ENCODE measurements at places on chromosomes 1 and 21.

GRCh38 chr1:168504064-168504837, 39.5 kb downstream of the XCL2 start:
- DNase-seq = no peak

GRCh38 chr21:43861706-43862105, 3.3 kb upstream of the AGPAT3 start:
- no peak for DNase-seq

DNA sequence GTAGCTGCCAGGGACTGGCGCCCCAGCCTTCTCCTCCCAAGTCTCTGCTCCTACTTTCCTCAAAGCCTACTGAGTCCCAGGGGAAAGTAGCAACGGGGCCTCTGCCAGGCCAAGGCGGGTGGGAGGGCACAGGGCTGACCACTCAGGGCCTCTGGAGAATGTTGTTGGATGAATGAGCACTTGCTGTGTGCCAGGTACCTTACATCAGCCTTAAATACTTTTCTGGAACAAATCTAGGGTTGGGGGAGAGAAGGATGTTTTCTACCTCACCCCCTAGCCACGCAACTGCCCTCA, 119.3 kb upstream of the ZBTB40 start:
- no peak for DNase-seq

- no peak for DNase-seq
These were observed 4.1 kb upstream of the AGTRAP start for GRCh38 chr1:11731691-11732283.

- DNase-seq = no peak
These were observed 1.2 kb downstream of the LMX1A start for GRCh38 chr1:165355139-165355976.

DNA sequence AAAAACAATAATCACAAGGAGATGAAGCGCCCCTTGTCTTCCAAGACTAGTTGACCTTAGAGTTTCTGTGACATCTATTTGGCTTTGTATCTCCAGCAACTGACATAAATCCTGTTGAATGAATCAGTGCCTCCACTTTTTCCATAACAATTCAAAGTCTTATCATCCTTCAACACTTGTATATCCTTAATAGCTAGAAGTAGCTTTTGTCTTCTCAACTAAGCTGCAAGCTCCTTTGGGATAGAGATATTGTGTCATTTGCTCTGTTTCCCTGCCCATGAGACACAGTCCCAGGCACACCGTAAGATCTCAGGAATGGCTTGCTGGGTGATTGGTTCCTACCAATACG, 5.7 kb downstream of the PIGR start:
- no peak for DNase-seq

- DNase-seq = no peak
These were observed 68.2 kb downstream of the LHX9 start for GRCh38 chr1:197985351-197985750.

GRCh38 chr1:18978706-18979105, 22.2 kb upstream of the IFFO2 start:
- DNase-seq = no peak

DNA sequence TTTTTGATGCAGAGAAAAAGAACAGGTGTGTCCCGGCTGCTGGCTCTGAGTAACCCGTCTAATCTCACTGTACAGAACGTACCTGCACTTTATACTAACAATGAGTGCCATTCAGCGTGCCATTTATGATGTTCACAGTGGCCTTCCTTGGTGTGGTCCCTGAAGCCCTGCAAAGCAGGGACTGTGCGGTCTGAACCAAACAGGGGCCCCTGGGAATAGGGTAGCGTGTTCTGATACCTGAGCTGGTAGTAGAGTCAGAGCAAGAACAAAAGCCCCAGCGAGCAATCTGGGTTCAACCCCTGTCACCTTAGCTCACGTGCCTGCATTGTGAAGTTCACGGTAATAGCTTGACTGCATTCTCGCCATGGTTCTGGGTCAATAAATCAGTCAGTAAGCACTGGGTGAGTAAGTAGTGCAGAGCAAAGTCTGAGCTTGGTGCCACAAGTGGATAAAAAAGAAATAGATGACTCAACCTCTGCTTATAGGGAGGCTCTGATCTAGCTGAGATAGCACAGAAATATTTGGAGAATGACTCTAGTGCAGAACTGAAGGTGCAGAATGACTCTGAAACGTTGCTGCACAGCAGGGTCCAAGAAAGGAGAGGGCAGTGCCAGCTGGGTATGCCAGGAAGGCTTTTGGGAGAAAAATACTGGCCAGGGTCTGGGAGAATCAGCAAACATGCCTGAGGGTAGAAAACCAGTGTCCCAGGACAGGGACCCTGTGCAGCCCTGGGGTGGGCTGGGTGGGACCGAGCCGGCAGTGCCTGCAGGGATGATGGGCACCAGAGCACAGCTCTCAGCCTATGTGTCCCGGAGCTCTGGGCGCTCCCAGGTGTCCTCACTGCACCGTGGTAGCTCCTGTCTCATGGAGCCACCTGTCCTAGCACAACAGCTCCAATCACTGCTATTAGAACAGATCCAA, 125.9 kb downstream of the RHOU start:
- no peak for DNase-seq

GRCh38 chr1:171850651-171851350, 9.5 kb downstream of the DNM3 start:
- no peak for DNase-seq

DNA sequence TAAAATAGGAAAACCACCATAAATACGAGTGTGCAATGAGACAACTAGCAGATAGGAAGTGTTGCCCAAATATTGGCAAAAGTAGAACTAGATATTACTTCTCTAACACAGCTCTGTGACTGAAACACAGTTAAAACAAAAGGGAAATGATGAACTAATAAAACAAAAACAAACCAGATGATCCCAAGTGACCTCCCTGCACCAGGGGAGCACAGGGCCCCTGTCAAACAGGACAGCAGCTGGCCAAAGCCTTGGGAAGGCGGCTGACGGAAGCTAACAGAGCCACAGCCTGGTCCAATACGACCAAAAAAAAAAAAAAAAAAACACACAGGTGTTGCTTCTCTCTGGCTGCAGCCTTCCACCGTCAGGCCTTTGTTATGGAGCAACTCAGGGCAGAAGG, 17.8 kb downstream of the ZBTB17 start:
- DNase-seq = no peak

DNA sequence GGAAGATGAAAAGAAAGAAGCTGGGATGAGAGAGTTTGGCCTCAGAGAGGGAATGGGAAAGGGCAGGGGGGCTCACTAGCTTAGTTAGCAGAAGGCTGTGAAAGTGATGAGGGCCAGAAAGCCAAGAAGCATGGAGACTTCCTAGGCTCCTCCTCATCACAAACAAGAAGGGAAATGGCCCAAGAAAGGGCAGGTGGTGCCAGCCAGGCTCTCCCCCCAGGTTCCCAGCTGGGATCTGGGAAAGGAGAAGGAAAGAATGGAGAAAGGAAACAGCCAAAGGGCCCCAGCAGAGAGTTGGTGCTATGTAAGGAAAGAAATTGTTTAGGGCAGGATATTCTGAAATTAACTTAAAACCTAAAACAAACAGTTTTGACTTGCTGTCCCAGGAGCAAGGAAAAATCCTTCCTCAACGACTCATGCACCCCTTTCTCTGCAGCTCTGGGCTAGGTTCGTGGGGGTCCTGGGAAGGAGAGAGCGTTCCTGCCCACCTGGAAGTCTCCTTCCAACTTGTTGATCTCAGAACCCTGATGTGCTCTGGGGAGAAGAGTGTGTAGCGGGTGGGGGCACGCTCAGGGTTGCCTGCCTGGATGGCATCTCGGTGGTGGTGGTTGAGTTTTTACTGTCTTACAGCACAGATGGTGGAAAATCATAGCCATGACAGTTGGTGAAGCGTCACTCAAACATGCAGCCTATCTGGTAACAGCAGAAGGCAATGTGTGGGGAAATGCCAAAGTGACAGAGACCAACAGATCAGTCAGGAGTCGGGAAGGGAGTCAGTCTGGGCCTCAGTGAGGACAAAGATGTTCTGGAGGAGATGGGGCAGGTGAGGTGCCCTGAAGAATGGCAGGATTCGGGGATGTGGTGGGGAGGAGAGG, 147.3 kb downstream of the CLIC6 start:
- DNase-seq = no peak

DNA sequence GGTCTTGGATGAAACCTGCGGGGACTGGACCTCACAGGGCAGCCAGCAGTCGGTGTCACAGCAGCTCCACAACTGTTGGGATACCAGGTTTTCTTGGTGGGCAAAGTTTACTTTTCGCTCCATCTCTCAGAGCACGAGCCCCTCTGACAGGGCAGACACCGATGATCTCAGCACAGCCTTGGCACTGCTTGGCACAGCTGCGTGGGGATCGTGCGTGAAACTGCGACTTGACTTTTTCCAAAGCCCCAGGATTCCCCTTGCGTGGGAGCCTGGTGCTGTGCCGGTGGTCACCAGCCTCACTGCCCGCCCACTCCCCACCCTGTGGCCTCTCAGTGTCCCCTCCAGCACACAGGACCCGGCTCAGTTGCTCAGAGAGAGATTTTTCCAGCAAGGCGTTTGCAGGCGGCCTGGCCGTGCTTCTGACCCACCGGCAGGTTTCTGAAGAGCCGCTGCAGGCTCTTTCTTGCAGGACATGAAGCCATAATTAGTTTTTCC, 57.3 kb downstream of the SIK1 start:
- no peak for DNase-seq

DNA sequence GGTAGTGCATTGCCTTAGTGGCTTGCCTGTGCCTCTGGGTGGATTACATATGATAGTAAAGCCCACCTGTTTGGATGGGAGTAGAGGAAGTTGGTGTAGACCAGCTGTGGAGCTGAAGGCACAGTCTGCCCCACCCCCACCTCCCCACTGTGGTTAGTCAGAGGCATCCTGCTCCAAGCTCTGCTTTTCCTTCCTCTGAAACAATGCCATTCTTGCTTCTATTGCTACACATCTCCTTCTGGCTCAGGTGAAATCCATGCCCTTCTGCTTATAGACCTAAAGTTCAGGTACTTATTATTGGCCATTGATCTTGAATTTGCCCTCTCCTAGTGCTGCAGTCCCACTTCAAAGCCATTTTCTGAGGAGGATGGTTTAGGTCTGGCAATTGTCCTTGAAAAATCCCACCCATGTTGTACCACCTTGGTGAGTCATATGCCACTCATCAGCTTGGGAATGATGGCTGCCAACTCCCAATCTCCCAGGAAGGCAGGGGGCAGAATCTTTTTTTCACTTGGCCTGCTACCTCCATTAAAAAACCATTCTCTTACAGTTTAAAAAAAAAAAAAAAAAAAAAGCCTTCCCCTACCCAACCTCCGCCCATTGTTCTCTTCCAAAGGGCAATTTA, 6.7 kb upstream of the TXLNA start:
- DNase-seq = no peak

DNA sequence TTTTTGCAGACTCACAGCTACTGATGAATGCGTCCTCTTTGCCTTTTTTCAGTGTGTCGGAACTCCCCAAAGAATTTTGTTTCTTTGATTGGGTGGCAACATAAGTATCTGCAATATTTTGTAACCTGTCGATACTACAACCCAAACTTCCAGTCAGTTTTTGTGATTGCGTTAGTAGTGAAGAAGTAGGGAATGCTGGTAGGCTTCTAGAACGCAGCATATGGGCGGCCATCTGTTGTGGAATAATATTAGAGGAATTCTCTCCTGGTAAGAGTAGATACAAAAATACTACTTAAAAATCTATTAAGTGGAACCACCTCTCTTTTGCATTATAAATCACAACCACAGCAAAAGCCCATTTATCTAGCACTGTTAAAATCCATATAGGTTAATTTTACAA, 107.4 kb downstream of the LYST start:
- no peak for DNase-seq

- DNase-seq = no peak
These were observed 38.2 kb downstream of the SMYD2 start for GRCh38 chr1:214318956-214319736.

- no peak for DNase-seq
These were observed 64.3 kb upstream of the MORC3 start for GRCh38 chr21:36255663-36256062.

DNA sequence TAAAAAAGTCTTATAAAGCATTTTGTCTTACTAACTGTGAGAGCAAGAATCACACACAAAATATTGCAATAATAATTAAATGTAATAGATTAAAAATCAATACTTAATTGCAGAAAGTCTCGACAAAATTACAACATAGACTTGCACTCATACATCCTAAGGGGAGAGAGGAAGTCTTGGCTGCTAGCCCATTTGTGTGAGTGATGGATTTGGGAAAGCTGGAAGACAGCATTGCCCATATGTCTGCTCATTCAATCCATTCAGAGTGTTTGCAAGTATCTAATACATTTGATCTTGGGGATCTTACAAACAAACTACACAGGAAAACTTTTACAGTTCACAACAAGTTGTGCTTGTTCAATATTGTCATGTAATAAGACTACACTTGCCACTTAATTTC, 140.5 kb downstream of the COL11A1 start:
- DNase-seq = no peak

GRCh38 chr1:7932524-7933138, 8.0 kb downstream of the TNFRSF9 start:
- no peak for DNase-seq

DNA sequence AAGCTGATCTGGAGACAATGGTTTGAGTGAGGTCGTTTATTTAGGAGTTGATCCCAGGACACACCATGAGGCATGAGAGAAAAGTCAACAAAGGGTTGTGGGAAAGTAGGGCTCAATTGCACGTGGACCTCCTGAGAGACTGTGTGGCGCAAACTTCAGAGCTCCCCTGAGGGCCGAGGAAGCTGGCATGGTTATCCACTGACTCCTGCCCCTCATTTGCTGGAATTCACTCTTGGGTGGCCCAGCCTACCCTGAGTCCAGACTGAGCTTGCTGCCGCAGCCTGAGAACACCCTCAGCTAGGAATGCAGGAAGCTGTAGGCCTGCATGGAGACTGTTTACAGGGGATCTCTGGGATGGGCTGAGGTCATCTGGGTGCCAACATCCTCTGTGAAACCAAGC, 301.0 kb downstream of the RWDD3 start:
- DNase-seq = no peak

- no peak for DNase-seq
These were observed 35.6 kb downstream of the STUM start for GRCh38 chr1:226584164-226584563.

GRCh38 chr1:177174921-177175634, 4.3 kb downstream of the BRINP2 start:
- no peak for DNase-seq

DNA sequence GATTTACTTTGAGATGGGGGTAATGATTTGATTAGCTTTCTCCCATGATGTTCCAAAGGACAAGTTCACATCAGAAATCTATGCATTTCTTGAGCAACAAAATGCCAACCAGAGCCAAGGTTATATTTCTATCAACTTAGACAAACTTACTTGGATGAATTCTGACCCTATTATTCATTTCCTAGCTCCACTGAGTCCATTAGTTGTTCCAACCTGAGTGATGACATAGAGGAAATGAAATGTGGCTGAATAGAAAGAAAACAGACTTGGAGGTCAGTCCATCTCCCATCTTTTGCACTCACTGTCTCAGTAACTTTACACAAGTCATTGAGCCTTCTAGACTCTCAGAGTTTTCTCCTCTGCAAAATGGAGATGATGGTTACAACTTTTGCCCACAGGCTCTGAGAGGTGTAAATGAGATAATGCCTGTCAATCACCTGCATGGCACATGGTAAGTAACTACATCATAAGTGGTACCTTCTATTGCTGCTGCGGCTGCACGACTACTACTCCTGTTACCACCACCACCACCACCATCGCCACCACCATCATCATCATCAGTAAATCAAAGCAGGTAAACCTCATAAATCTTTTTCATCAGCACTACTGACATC, 98.2 kb downstream of the PTPN14 start:
- no peak for DNase-seq

Data from stimulated activated CD4-positive, alpha-beta T cell treated with anti-CD3 and anti-CD28 coated beads, Interleukin-12 subunit alpha, Interleukin-12 subunit beta, amount 100 ng/mL, for 4 hours (primary cell).